ENCODE measurements at places on chromosomes 2 and 18.

- DNase-seq, result no peak
Measured at GRCh38 chr2:190379249-190379964, 28.7 kb upstream of the MFSD6 start.

GRCh38 chr2:239075918-239076758 lies 228.3 kb downstream of the TWIST2 start:
- DNase-seq, result no peak

GRCh38 chr18:48929941-48930713 lies 20.6 kb downstream of the SMAD7 start:
- no peak for DNase-seq

GRCh38 chr2:65227020-65227455 lies 593 bp upstream of the ACTR2 start:
- no peak for DNase-seq

DNA sequence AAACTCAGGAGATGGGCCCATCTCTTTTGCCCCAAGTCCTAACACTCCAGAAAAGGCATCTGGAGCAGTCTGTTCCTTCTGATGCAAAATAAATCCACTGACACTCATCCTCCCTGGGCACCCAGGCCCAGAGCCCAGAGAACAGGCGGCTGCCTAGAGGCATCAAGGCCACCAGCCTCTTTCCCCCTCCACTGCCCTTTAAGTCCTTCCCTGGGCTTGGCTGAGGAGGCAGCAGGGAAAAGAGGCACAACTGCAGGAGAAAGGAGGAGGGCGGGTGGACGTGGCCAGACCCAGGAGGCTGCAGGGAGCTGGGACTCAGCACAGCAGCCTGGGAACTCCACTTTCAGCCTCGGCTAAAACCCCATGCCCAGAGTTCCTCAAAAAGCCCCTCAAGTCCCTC lies 99.7 kb upstream of the ID2 start:
- DNase-seq, result no peak

- no peak for DNase-seq
Measured at GRCh38 chr2:152638056-152638455, 79.2 kb downstream of the PRPF40A start.

DNA sequence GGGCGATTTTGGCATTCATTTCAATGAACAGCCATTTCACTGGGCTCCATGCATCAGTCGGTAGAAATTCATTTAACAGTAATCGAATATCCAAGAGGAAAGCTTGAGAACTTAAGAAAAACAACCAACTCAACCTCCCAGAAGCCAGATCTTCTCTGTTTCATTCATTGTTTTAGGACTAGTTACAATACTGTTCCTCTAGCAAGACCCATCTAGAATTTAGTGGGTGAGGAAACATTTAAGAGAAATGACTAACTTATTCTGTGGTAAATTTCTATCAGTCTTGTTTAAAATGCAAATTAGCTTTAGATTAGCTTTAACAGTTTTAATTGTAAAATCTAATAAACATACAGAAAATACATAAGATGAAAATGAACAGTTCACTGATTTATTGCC lies 81.4 kb upstream of the SMAD7 start:
- no peak for DNase-seq

- no peak for DNase-seq
Measured at GRCh38 chr2:48131539-48132270, 225.4 kb upstream of the FBXO11 start.

DNA sequence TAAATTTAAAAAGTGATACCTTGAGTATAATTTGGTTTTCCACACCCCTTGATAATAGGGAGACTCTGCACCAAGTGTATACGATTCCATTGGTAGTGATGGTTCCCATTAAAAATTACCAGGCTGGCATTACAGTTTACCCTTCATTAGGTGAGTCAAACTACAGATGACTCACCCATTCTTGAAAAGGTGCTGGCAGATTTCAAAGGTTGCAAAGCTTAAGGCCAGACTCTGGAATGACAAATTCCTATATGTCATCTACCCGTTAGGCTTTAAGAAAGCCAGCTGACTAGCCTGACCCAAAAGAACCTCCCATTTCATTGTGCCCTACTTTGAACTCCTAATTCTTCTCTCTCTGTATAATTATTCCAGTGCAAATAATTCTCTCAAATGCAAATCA lies 124.4 kb downstream of the LRRTM4 start:
- no peak for DNase-seq

DNA sequence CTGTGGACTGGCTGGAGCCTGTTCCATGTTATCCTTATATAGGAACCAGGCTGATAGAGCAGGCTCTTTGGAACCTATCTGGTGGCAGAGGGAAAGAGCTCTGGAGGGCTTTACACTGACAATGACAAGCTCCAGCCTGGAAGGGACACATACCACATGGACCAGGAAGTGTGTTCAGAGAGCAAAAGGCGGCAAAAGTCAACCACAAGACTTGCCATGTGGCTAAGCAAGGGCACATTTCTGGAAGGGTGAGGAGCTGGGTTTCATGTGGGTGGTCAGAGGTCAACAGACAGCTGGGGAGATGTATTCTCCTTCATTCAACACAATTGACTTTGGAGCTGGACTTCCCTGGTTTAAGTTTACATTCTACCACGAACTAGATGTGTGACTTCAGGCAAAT lies 325.2 kb downstream of the DYSF start:
- DNase-seq, result no peak

- DNase-seq, result no peak
Measured at GRCh38 chr2:20536619-20537422, 89.9 kb downstream of the RHOB start.

DNA sequence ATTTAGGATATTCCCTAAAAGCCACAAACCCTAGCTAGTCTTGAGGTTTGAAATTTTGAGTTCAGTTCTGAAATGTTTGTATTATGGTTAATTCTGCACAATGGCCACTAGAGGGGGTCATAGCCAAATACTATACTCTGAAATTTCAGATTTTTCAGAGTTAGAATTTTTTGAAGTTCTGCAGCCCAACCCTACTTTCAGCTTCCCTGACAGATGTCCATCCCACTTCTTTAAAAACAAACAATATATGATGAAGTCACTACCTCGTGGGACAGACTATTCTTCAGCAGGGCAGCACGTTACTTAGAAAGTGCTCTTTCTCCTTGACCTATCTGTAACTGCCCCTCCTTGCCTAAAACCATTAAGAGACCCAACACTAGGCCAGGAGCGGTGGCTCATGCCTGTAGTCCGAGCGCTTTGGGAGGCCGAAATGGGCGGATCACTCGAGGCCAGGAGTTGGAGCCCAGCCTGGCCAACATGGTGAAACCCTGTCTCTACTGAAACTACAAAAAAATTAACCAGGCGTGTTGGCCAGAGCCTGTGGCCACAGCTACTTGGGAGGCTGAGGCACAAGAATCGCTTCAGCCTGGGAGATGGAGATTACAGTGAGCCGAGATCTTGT lies 48.2 kb upstream of the PAPOLG start:
- DNase-seq, result no peak

DNA sequence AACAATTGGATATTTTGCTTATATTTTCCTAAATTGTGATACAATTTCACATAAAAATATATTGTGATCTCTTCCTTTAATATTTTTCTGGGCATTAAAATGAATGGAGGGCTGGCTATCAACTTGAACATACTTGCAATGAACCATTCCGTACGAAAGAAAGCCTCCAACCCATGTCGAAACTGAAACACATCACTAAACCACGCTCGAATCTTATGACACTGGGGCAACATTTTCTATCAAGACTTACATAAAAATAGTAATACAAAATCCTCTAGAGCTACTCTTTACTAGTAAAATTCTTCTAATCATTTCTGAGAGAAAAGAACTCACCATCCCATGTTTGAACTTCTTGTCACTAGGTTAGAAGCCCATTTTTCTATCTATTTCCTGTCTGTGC lies 132.8 kb upstream of the DOK6 start:
- no peak for DNase-seq

DNA sequence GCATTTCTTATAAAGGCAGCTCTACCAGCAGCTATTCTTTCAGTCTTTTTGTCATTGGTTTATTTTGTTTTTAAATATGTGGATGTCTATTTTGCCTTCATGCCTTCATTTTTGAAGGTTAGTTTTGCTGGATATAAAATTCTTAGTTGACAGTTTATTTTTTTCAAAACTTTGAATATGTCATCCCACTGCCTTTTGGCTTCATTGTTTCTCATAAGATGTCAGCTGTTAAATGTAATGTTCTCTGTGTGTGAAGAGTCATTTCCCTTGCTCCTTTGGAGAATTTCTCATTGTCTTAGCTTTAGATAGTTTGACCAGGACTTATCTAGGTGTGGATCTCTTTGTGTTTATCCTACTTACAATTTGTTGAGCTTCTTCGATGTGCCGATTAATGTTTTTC lies 213.5 kb downstream of the KIAA1328 start:
- DNase-seq, result no peak

DNA sequence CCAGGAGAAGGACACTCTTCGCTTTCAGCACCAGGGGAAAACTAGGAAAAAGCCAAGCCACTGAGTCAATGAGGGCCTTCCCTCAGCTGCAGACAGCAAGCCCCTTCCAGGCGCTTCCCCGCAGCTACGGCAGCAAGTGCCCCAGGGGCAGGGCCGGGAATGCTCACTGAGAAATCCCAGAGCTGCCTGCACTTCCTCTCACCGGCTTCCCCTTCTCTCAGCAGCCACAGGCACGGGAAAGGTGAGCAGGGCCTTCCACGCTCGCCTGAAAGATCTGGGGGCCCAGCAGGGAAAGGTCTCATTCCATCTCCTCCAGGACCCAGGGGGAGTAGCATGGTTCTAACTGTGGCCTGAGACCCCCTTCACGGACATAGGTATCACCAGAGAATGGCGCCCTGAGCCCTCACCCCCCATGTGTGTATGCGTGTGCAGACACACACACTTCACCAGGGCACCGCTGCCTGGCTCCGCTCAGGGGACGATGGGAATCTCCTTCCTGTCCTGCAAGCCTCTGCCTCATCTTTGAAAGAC lies 29.6 kb upstream of the FOSL2 start:
- DNase-seq, result no peak

DNA sequence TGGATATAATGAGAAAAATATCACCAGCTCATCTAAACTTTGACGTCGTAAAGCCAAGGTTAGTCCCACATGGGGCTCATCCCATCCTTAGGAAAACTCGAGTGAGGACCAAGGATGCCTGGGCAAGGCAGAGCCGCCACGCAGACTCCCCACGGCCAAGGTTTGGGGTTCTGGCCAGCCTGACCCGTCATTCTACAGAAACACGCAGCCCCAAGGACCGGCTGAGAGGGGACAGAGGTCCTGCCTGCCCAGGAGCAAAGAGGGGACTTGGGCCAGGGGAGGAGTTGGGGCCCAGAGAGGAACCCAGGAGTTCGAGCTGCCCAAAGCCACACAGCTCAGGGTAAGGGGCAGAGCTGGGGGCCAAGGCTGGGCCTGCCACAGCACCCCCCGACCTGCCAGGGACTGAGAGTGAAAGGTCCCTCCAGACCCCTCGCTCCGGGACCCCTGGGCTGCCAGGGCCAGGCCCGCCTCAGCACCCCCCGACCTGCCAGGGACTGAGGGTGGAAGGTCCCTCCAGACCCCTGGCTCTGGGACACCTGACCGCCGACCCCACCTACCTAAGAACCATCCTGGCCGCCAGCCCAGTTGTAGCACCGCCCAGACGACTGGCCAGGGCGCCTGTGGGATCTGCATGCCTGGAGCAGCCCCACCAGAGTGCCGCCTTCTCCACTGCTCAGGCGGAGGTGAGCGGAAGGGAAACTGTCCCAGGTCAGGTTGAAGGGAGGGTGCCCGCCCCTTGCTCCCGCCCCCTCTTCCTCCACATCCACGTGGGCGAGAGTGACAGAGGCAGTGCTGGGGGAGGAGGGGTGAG lies at the start of gene PDCD1:
TSS of gene PDCD1 (minus strand) at position 689 of the 811 bp plus-strand sequence. CDS start at position 633, 56 bp downstream.
- peak; percentile 74 for DNase-seq

DNA sequence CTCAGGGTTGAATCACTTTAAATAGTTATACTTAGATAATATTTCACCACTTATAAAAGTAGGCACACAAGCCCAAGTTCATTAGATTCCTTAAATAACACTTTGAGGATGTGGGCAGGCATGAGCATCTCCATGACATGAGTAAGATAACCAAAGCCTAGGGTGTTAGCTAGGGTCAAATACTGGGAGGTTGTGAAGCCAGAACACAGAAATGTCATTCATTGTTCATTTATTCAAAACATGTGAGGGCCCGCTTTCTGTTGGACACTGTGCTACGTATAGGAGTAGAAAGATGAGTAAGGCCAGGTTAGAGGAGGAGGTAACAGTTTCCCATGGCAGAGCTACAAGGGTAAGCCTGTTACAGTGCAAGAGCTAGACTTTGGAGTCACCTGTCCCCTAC lies 93.5 kb upstream of the NEDD4L start:
- DNase-seq, result no peak

GRCh38 chr2:131132729-131133128 lies 27.6 kb downstream of the PLEKHB2 start:
- DNase-seq, result no peak

- no peak for DNase-seq
Measured at GRCh38 chr2:85485815-85486214, 53.2 kb upstream of the MAT2A start.

- no peak for DNase-seq
Measured at GRCh38 chr2:238851761-238852160, 3.9 kb downstream of the TWIST2 start.

GRCh38 chr18:10299643-10300042 lies 154.8 kb upstream of the APCDD1 start:
- DNase-seq, result no peak

DNA sequence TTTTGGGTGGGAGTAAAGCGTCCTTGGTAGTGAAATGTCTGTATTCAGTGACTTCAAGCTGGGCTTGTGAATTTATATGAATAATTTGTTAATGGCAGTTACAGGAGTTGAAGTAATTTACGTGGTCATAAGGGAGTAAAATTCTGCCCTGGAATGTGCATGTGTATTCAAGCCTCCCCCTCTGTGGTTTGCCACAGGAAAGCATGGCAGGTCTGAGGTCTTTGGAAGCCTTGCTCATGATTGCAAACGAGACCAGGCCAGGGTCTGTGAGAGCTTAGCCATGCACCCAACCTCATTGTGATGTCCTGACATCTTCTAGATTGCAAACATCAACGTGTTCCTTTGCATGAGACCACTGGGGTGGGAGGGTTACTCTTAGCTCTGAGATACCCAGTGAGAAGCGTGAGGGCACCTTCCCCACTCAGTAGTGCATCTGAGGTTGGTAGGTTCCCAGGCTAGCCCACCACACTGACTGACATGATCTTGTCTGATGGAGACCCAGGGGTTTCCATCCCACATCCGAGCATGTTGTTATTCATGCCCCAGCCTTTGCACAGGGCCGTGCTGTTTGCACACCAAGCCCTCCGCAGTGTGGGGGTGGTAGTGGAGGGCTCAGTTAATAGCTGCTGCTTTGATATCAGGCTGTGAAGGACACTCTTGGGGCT lies 216.5 kb downstream of the KLHL29 start:
- DNase-seq, result no peak

DNA sequence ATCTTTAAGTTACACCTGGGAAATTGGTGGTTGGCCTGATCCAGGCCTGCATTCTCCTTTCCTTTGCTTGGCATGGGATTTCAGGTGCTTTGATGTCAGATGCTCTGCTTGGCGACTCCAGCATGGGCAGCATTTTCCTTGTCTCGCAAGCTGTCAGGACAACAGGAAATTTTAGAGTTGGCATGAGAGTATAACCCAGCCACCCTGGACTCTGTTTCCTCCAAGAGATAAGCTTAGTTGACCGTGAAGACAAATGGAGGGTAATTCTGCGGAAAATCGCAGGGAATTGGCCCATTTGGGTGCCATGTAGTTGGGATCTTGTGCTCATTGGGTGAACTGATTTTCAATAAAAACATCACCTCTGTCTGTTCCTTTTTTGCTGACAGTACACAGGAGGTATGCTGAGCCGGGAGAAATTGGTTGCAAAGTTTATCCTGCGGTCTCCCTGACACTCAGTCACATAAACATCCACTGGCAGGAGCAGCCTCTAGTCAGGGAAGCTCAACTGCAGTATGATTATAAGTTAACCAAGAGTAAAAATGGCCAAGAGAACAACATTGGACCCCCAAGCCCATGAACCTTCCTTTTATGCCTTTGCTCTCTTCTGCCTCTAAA lies 409.9 kb downstream of the SETBP1 start:
- no peak for DNase-seq
